ENCODE measurements at places on chromosomes 7 and 10.
A peak's percentile ranks its signal among the peaks of the same experiment; 100 is the strongest.

DNA sequence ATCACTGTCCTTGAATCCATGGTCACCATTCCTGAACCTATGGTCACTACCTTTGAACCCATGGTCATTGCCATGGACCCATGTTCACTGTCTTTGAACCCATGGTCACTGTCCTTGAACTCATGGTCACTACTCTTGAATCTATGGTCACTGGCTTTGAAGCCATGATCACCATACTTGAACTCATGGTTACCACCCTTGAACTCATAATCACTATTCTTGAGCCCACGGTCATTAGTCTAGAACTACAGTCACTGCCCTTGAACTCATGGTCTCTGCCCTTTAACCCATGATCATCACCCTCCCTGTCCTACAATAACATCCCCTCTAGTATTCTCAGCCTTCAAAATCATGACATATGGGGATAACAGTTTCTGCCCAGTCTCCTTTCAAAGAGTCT, 270.5 kb downstream of the CXCL12 start:
- no peak for DNase-seq

GRCh38 chr10:128064970-128065580, 61.1 kb downstream of the MKI67 start:
- DNase-seq, result no peak

GRCh38 chr7:105521027-105521716, 899 bp downstream of the PUS7 start:
- peak; percentile 20 for DNase-seq

GRCh38 chr7:106875508-106875907, 10.4 kb downstream of the PIK3CG start:
- DNase-seq, result no peak

- DNase-seq, result no peak
Measured at GRCh38 chr10:93462881-93463280, 19.3 kb downstream of the MYOF start.

DNA sequence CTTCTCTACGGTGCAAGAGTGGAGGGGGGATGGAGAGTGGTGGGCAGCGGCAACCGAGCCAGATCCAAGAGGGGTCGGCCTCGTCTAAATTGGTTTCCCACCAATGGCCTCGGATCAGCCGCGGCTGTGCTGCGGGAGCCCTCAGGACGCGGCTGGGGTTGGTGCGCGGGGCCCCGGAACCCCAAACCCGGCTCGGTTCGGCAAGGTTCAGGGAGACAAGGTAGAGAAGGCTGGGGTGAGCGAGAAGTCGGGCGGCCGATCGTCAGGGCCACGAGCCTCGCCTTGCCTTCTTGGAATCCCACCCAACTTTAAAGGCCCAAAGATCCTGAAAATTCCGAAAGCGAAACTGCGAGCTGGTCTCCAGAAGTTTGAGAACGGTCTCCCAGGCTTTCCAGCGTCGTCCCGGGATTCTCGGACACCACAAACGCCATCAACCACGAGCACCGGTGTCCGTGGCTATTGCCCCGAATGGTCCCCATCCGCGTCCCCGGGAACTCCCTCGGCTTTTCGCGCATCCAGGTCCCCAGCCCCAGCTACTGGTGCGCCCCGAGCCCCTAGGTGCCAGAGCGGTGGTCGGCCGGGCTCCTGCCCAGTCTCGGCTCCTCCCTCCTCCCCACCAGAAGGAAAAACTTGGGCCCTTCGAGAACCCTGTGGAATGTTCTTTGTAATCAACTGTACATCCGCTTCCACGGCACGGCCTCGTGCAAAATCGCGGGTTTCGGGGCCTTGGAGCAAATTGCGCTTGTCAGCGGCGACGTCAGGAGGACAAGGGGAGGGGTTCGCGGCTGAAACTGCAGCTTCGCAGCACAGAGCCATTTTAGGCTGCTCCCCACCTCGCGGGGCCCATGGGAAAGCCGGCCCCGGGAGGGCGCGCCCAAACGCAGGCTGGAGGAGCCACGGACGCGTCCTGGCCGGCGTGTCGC, 3.2 kb downstream of the SFMBT2 start:
- no peak for DNase-seq

GRCh38 chr10:102721954-102722353, 7.5 kb downstream of the SFXN2 start:
- no peak for DNase-seq

GRCh38 chr10:76309070-76309469, 877.6 kb downstream of the LRMDA start:
- DNase-seq, result no peak

DNA sequence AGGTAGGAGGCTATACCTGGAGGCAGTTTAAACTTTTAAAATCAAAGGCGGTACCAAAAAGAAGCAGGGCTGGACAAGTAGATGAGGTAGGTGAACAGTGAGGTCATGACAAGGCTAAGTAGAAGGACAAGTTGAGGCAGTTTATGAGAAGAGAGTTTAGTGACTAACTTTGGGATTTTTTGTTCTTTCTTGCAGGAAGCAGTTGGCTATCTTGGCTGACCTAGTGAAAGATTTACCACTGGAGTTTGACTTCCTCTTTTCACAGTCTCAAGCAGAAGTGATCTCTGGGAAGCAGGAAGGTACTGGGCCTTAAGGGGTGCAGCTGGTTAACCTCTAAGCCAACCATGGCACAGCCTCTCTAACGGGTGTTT, 26.3 kb downstream of the ENTPD7 start:
- no peak for DNase-seq

GRCh38 chr10:35946556-35946955, 304.5 kb upstream of the FZD8 start:
- DNase-seq, result no peak

DNA sequence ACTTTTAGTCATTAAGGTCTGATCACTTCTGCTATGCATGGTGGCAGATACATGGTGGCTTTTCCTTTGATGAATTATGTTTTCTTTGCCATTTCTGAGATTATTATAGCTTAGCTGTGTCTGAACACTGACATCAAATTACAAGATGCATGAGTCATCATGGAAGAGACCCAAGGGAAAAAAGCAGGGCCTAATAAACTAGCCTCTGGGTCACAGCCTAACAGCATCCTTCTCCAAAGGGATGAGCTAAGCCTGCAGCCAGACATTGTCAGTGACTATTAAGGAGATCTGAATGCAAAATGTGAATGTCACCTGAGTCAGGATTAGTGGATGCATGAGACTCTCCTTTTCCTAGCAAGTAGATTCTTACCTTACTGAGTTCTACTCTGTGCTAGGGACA, 19.1 kb upstream of the OGDHL start:
- DNase-seq, result no peak

DNA sequence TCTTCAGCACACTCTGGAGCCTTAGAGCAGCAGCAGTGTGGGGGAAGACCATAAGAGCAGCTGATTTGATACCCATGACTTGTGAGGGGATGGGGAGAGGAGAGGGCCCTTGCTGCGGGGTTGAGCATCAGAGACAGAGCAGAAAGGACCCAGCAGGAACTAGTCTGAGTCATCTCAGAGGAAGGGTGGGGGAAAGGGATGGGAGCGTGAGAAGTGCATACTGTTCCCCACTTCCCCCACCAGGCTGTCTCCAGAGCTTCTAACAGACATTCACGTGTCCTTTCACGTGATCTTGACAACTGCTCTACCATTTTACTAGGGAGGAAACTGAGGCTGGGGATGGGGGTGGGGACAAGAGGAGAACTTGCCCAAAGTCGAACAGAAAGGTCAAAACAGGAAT, 38.7 kb downstream of the FAM241B start:
- no peak for DNase-seq

DNA sequence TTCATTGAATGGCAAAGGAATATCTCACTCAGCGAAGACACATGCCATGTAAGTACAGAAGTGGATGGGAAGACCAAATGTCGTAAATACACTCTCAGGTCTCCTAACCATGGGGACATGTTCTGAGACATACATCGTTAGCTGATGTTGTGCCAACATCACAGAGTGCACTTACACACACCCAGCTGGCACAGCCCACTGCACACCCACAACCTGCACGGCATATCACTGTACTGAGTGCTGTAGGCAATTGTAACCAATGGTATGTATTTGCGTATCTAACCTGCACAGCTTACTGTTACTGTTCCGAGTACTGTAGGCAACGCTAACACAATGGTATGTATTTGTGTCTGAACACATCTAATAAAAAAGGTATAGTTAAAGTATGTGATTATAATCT, 550.4 kb downstream of the PTPRN2 start:
- DNase-seq, result no peak

DNA sequence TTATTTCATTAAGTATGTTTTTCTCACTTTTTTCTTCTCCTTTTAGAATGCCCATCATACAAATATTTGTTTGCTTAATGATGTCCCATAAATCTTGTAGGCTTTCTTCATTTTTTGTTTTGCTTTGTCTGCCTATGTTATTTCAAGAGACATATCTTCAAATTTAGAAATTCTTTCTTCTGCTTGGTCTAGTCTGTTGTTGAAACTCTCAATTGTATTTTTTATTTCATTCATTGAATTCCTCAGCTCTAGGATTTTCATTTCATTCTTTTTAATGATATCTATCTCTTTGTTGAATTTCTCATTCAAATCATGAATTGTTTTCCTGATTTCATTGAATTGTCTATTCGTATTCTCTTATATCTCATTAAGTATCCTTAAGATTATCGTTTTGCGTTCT, 125.1 kb upstream of the VIPR2 start:
- no peak for DNase-seq

DNA sequence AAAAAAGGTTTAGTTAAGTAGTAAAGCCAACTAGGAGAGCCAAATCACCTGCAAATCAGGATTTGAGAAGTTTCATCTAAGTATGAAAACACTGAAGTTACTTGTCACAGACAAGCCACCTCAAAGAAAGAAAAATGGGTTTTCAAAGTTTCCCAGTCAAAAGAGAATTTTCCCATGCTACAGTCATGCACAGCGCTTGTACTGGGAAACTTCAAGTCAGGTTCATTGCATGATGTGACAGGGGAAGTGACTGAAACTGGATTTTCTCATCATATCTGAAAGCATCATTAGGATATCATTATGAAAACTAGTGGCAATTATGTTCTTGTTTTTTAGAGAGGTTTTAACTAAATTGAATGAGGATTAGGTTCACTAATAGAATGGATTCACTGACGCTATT, 167.0 kb downstream of the SGMS1 start:
- DNase-seq, result no peak

GRCh38 chr7:24910551-24911212, 69.3 kb downstream of the OSBPL3 start:
- DNase-seq, result no peak

- DNase-seq, result no peak
Measured at GRCh38 chr10:7659560-7659959, 7.2 kb downstream of the ITIH5 start.

DNA sequence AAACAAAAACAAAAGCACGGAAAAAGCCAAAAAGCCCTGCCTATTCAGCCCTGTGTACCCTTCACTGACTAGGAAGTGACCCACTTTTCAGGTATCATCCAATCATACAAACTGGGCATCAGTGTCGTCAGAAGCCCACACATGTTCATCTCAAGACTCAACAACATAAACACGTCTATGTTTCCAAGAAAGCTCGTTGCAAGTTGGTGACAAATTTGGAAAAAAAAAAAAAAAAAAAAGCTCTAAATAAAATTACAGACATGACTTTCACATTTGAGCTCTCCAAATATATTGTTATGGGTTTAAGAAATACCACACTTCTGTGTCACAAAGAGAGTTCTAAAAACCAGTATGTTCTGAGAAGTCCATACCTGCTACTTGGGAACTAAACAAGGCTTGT, 204.7 kb upstream of the KLF14 start:
- DNase-seq, result no peak

- DNase-seq, result no peak
Measured at GRCh38 chr10:132654708-132655661, 117.4 kb downstream of the INPP5A start.

DNA sequence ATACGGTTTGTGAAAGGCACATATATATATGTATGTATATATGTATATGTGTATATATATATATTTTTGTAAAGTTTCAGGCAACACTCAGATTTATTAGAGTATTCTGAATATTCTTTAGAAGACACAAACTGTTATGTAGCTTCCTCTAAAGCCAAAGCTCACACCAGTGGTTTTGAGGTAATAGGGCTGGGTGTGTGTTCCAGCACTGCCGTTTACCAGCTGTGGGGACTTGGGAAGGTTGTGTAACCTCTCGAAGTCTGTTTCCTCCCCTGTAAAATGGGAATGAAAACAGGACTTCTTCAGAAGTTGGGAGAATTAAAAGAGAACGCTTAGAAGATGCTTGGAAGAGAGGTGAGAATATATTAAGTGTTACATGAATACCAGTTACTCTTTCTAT, 94.8 kb downstream of the PRPF18 start:
- DNase-seq, result no peak

- no peak for DNase-seq
Measured at GRCh38 chr10:126099366-126099765, 203.0 kb downstream of the FANK1 start.

DNA sequence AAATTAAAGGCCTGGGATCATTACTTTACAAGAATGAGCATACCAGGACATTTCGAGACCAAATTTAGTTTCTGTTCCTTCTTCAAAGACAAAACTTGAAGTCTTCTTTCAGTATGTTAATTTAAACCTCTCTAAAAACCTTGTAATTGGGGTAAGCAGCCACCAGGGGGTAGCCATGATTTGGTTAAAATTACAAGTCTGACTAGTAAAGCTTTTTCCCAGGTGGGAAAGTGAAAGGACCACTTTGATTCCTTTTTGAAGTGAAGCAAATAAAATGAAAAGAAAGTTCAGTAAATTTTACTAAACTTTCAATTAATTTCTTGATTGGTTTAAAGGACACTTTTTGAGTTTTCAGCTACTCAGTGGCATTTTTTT, 294.3 kb downstream of the BBS9 start:
- DNase-seq, result no peak

GRCh38 chr10:60958892-60959601, 15.1 kb upstream of the RHOBTB1 start:
- DNase-seq, result no peak

DNA sequence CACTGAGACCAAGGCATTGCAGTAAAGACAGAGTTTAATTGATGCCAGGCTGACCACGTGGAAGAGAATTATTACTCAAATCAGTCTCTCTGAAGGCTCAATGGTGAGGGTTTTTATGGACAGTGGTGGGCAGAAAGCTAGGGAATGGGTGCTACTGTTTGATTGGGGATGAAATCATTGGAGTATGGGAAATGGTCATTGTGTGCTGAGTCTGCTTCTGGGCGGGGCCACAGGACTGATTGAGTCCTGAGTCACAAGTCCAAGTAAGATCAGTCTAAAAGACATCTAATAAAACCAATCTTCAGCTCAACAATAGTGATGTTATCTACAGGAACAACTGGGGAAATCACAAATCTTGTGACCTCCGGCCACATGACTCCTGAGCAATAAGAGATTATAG, 868.4 kb downstream of the SORCS3 start:
- no peak for DNase-seq

- no peak for DNase-seq
Measured at GRCh38 chr7:44150466-44150832, 9.3 kb upstream of the MYL7 start.

DNA sequence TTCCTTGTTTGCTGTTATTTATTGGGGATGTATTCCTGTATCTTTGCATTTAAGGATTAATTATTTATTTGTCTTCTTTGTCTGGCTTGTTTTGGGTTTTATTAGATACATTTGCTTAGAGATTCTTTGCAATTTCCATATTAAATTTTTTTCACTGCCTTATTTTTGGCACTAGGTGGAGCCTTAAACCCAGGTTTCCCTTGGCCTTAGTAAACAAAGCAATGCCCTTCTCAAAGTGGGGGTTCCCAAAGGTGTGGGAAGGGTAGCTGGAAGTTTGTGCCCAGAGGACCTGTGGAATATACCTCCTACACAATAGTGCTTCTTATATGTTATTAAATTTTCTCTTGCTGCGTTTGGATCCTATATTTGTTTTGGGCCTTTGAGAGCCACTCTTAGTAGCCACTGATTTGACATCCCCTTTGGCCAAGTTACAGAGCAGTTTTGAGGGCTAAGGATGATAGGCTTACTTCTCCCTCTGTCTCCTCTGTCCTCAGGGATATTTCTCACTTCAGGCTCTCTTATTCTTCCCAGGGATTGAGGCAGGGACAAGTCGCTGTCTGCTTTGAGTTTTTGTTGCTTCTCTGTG, 162.3 kb downstream of the ITGB1 start:
- DNase-seq, result no peak
